Progenitor cell of endocrine pancreas (in vitro differentiated cells): ENCODE measurements at places on chromosomes 4 and X.
A peak's percentile ranks its signal among the peaks of the same experiment; 100 is the strongest.

GRCh38 chrX:57737881-57738280 lies 57.8 kb upstream of the NLRP2B start:
- DNase-seq: no peak

GRCh38 chr4:151331276-151332042 lies 6.1 kb upstream of the SH3D19 start:
- DNase-seq: no peak

DNA sequence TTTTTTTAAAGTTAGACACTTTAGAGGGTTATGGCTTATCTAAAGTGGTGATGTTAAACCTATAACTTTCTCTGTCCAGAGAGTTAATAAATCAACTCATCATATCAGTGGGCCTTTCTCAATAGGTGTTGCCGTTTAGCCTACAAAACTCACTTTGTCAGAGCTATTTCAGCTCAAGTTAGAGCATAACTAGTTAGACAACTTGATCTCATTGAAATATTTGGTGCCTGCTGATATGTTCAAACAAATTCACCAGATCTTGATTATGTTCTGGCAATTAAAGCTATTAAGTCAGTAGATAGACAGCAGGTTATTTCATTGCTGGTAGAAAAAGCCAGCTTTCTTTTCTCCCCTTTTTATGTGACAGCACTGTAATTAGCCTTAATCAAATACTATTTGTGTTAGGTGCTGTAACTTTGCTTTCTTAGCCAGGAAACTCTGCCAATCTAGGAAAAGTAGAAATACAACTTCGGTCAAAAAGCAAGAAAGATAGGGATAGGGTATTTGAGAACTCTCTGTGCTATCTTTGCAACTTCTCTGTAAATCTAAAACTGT lies 191.8 kb downstream of the MAML3 start:
- no peak for DNase-seq

DNA sequence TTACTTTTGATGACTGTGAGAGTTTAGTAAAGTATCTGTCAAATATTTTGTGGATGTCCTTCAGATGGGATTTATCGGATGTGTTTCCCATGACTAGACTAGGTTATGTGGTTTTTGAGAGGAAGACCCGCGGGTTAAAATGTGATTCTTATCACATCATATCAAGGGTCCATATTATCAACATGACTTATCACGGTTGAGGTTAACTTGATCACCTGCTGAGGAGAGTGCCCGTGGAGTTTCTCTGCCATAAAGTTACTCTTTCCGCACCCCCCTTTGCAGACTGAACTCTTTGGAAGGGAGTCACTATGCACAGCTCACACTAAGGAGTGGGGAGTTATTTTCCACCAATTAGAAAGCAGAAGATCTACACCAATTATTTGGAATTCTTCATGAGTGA lies 38.7 kb downstream of the GLRB start:
- DNase-seq: no peak

DNA sequence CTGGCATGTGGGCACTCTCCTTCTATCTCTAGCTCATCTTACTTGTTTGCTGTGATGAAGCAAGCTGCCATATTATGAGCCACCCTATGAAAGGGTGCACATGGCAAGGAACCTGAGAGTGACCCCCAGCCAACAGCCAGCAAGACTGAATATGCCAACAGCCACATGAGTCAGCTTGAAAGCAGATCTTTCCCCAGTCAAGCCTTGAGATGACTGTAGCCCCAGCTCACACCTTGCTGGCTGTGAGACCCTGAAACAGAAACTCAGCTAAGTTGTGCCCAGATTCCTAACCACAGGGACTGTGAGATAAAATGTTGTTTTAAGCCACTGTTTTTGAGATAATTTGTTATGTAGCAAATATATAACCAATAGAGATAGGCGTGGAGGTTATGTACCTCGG lies 36.2 kb downstream of the KDM5C start:
- no peak for DNase-seq

GRCh38 chrX:72121383-72121782 lies 10.3 kb downstream of the RTL5 start:
- DNase-seq: no peak

- DNase-seq: no peak
These were observed 182.9 kb downstream of the ZIC3 start for GRCh38 chrX:137748827-137749226.

DNA sequence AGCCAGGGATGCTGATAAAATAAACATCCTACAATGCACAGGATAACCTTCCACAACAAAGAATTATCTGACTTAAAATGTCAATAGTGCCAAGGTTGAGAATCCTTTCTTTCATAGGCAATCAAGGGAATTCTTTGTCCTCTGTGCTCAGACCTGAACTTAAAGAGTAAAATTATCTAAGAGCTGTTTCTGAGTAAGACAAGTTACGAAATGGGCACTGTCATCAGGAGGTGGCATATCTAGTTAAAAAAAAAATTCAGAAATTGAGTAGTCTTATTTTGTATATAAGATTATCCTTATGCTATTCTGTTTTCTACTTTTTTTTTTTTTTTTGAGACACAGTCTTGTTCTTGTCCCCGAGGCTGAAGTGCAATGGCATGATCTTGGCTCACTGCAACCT lies 3.3 kb upstream of the RAB33B start:
- no peak for DNase-seq

DNA sequence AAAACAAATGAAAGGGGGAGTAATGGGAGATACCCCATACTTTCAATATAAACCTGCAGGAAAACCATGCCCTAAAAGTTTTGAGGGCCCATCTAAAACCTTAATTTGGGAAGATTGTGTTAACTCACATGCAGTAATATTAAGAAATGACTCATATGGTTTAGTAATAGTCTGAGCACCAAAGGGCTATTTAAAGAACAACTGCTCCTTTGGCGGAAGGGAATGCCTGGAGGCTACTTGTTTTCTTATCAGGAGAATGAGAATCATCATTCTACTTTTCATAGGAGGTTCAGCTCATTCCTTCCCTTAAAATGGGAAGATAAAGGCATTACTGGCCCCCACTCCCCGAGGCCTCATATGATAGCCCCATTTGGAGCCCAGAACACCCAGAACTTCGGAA lies 47.6 kb downstream of the SPIN3 start:
- DNase-seq: no peak

- peak; percentile 27 for DNase-seq
These were observed 20.0 kb downstream of the CFAP97 start for GRCh38 chr4:185183622-185184281.

DNA sequence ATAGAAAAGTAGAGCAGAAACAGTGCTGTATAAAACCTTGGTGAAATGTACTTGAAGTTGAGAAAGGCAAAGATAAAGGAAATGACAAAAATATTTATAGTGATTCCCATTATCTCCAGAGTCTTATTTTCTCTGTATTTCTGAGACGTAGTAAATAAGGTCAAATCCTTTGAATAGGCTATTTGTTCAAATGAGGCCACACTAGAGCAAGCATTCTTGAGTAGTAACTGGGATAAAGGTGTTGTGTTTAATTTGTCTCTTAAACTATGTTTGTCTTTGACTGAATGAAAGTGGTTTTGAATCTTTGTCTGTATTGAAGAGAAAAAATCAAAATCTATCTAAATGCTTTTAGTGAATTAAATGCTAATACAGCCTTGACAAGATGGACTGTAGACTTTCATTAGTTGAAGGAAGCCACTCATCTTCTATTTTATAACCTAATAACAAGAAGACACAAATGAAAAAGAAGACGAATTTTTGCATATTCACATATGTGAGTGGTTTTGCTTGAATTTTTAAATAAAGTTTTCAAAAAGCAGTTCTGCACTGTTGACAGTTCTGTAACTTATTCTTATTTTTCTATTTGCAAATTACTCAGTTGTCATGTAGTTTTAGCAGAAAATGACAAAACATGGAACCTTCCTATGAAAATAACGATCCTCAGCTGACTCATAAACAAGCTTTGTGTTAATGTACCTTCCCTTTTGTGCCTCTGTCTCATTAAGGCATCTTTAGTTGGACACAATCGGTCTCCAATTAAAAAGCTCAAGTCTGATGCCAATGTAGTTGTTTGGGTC lies 94.8 kb upstream of the PCDH18 start:
- DNase-seq: no peak

GRCh38 chrX:68827256-68827655 lies 1.6 kb upstream of the EFNB1 start:
- DNase-seq: no peak

DNA sequence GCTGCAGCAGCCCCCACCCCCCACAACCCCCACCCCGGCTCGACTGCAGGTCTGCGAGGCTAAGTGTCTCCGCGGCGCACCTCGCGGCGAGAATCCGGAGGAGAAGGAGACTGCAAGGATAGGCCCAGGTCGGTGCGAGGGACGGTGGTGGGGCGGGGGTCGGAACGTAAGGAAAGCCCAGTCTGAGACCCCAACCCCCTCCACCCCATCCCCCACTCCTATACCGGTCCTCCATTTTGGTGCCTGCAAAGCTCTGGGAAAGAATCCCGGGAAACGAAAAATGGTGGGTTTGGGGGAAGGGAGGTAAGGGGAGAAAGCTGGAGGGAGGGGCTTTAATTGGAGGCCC lies 614 bp downstream of the BEX3 start:
- DNase-seq: peak; percentile 23

GRCh38 chrX:13119386-13119785 lies 75.0 kb upstream of the FAM9C start:
- DNase-seq: no peak

- DNase-seq: no peak
These were observed 83.1 kb upstream of the ARSJ start for GRCh38 chr4:114062499-114062898.

DNA sequence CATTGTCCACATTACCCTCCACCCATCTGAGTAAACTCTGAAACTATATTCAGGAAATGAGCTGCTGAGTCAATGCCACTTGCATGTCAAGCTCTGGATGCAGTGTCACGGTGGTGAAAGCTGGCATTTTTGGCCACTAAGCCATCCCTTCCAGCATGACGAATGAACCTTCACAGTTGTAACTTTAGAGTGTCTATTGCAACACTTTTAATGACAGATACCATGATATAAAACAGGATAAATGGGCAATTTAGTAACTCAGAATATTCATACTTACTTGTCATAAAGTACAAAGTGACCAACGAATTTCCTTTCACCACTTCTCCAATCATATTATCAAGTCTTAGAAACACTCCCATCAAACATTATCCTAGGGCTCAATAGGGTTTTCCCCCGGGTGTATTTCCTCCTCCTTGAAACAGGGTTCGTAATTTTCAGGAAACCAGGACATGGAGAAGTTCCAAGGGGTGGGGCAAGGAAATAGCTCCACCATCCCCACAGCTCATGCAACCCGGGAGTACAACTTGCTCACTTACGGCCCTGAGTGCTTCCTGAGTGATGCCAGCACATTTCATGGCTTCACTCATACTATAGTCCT lies 73.1 kb downstream of the MTHFD2L start:
- no peak for DNase-seq

GRCh38 chr4:146333187-146333894 lies 119.0 kb downstream of the REELD1 start:
- DNase-seq: no peak

DNA sequence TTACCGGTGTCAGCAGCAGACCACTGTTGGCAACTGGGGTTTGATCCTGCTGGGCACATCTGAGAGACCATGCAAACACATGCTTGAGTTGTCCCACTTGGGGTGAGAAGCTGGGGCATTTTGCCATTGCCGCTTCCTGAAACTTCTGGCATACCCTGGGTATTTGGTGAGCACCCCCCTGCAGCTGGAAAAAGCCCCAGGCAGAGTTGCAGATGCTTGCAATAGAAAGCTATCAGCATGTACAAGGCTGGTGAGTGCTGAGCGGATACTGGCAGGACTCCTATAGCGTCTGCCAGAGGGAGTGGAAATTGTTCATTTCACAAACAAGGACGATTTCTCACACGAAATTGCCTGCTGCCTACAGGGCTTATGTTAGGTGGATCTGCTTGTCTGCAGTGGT lies 32.3 kb downstream of the SUPT20HL1 start:
- no peak for DNase-seq

DNA sequence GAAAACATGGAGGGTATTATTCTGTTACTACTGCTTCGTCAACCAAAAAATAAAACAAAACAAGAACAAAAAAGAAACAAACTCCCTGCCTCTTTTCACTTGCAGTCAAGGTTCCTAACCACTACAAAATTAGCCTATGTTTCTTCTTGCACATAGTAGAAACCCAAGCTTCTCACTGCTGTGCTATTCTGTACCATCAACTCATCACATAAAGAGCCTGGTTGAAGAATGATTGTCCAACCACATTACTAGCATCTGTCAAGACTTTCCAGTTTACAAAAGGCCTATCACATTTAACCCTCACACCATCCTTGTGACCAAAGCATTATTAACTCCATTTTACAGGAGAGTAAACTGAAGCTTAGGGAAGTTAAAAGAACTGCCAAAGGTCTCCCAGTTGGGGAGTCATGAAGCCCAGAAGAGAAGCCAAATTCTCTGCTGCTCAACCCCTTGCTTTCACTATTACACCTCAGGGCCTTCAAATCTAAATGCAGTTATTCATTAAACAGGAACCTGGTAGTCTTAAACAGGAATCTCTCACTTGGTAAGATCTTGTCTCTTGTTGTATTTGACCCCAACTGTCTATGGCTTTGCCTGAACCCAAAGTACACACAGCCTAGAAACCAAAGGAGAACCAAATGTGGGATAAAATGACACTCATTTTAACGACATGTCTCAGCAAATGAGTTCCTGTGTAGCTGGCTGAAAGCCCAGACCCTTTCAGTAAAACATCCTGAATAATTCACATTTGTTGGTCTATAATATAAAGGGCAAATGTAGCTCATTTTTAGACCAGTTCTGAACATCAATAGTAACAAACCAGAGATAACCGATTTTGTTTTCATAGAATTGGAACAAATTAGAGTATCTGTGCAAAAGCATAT lies 8.6 kb downstream of the F9 start:
- no peak for DNase-seq

GRCh38 chrX:2589186-2590020 lies 88.6 kb upstream of the DHRSX start:
- DNase-seq: no peak
